ENCODE measurements at places on chromosomes 7 and 10. TPM values are rescaled to one million over a fixed set of nuclear protein-coding genes. Genes with fewer than 3 reads are reported as not detected.

GRCh38 chr7:24864214-24864817 lies 107.1 kb upstream of the GSDME start:
- peak overlapping the region; percentile 65 for H3K27ac ChIP-seq
- no peak overlapping the region for H3K4me3 ChIP-seq
- no peaks in the 10 kb centered on the region for H3K27me3 ChIP-seq
- peaks cover 54% of the 10 kb centered on the region for H3K4me1 ChIP-seq

- no peaks in the 10 kb centered on the region for H3K4me1 ChIP-seq
- no peaks in the 10 kb centered on the region for H3K36me3 ChIP-seq
- no peak overlapping the region for H3K4me3 ChIP-seq
- DNase-seq = no peak
Observed at GRCh38 chr10:53233749-53234148, 461.2 kb upstream of the MBL2 start.

The PALD1 gene
- 0.83 TPM for total RNA-seq

GRCh38 chr10:34999532-34999931 lies 90.6 kb downstream of the CUL2 start:
- no peak for DNase-seq
- H3K27me3 ChIP-seq = no peaks in the 10 kb centered on the region
- no peaks in the 10 kb centered on the region for H3K36me3 ChIP-seq
- H3K27ac ChIP-seq = no peak overlapping the region

DNA sequence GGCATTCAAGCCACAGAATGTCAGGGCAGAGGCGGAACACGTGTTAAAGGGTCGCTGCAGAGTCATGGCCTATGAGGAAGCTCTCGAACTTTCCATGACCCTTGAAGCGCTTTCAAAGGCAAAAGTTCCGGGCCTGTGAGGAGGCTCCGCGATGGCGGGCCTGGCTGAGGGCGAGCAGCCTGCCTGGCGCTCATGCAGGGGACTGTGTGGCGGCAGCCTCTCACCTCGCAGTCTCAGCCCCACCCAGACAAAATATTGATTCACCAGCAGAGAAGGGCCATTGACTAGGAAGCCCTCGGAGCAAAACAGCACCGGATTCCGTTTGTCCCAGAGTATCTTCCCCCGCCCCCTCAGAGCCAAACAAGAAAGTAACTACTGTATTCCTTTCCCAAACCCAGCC lies 12.8 kb upstream of the CNNM1 start:
- no peak for DNase-seq
- no peaks in the 10 kb centered on the region for H3K27me3 ChIP-seq
- no peak overlapping the region for H3K27ac ChIP-seq
- no peaks in the 10 kb centered on the region for H3K36me3 ChIP-seq
- H3K4me3 ChIP-seq = no peak overlapping the region
- no peaks in the 10 kb centered on the region for H3K4me1 ChIP-seq

The LRRD1 gene
- not detected for total RNA-seq

The SPOCK2 gene
- 139 TPM for total RNA-seq

The ADAM8 gene
- total RNA-seq = 133 TPM

The DIP2C gene
- total RNA-seq = 1.6 TPM

The TMEM236 gene
- 0.05 TPM for total RNA-seq

The CCDC136 gene
- total RNA-seq = 11.1 TPM

- no peaks in the 10 kb centered on the region for H3K27me3 ChIP-seq
- H3K4me1 ChIP-seq = no peaks in the 10 kb centered on the region
- no peaks in the 10 kb centered on the region for H3K36me3 ChIP-seq
- DNase-seq = no peak
Observed at GRCh38 chr7:63054191-63054661, 944.4 kb upstream of the ZNF722 start.

The CYP2E1 gene
- 0.52 TPM for total RNA-seq

The AKR1C4 gene
- total RNA-seq = not detected

The HHEX gene
- total RNA-seq = 0.16 TPM

The HOGA1 gene
- total RNA-seq = not detected

DNA sequence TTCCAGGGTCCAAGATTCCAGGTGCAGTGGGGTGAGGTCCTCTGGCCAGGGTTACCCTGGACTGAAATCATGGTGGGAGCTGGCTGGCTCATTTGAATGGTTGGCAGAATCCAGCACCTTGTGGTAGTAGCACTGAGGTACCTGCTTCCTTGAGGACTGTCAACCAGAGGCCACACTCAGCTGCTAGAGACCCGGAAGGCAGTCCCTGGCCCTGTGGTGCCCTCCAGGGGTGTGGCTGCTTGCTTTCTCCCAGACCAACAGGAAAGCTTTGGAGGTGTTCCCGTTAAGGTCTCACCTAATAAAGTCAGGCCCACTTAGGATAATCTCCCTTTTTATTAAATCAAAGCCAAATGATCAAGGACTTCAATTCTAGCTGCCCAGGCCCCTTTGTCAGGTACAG lies 107.7 kb upstream of the GDF10 start:
- peaks cover 2% of the 10 kb centered on the region for H3K27me3 ChIP-seq
- no peak for DNase-seq
- no peak overlapping the region for H3K4me3 ChIP-seq
- H3K4me1 ChIP-seq = peaks cover 10% of the 10 kb centered on the region

The MSRB2 gene
- total RNA-seq = 4.0 TPM

- H3K4me1 ChIP-seq = peaks cover 69% of the 10 kb centered on the region
- no peak overlapping the region for H3K4me3 ChIP-seq
- H3K27me3 ChIP-seq = no peaks in the 10 kb centered on the region
- no peak for DNase-seq
Observed at GRCh38 chr10:12709521-12709963, 292.0 kb downstream of the CCDC3 start.

The RAB19 gene
- total RNA-seq = 23.9 TPM

GRCh38 chr10:129396021-129396722 lies 70.9 kb upstream of the MGMT start:
- no peaks in the 10 kb centered on the region for H3K36me3 ChIP-seq
- H3K4me3 ChIP-seq = no peak overlapping the region
- H3K27ac ChIP-seq = no peak overlapping the region

DNA sequence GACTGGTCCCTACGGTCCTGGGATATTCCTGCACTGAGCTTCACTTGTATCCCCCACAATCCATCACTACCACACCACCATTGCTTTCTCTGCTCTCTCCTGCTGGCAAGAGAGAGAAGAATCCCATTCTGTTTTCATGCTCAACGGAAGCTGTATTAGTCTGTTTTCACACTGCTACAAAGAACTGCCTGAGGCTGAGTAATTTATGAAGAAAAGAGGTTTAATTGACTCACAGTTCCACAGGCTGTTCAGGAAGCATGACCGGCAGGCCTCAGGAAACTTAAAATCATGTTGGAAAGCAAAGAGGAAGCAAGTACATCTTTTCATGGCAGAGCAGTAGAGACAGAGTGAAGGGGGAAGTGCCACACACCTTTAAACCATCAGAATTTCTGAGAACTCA lies 260.4 kb upstream of the LYZL1 start:
- peaks cover 2% of the 10 kb centered on the region for H3K27me3 ChIP-seq
- H3K36me3 ChIP-seq = no peaks in the 10 kb centered on the region
- no peak overlapping the region for H3K4me3 ChIP-seq
- no peak overlapping the region for H3K27ac ChIP-seq

The CALN1 gene
- total RNA-seq = not detected

GRCh38 chr10:114931072-114931679 lies 6.8 kb upstream of the TRUB1 start:
- H3K27ac ChIP-seq = no peak overlapping the region
- H3K4me1 ChIP-seq = peaks cover 22% of the 10 kb centered on the region
- no peak for DNase-seq
- peaks cover 2% of the 10 kb centered on the region for H3K36me3 ChIP-seq
- no peak overlapping the region for H3K4me3 ChIP-seq
- peaks cover 2% of the 10 kb centered on the region for H3K27me3 ChIP-seq

The HOXA3 gene
- total RNA-seq = not detected

GRCh38 chr10:133042816-133043215 lies 44.9 kb upstream of the ADGRA1 start:
- no peaks in the 10 kb centered on the region for H3K36me3 ChIP-seq
- H3K27ac ChIP-seq = no peak overlapping the region
- no peak overlapping the region for H3K4me3 ChIP-seq

GRCh38 chr10:71409516-71410104 lies 12.9 kb downstream of the CDH23 start:
- no peak overlapping the region for H3K4me3 ChIP-seq
- no peaks in the 10 kb centered on the region for H3K4me1 ChIP-seq
- no peak for DNase-seq
- H3K27me3 ChIP-seq = peaks cover 18% of the 10 kb centered on the region

- peaks cover 2% of the 10 kb centered on the region for H3K27me3 ChIP-seq
- no peak overlapping the region for H3K27ac ChIP-seq
- no peak for DNase-seq
Observed at GRCh38 chr10:93352638-93353383, 129.3 kb downstream of the MYOF start.

The FFAR4 gene
- not detected for total RNA-seq

DNA sequence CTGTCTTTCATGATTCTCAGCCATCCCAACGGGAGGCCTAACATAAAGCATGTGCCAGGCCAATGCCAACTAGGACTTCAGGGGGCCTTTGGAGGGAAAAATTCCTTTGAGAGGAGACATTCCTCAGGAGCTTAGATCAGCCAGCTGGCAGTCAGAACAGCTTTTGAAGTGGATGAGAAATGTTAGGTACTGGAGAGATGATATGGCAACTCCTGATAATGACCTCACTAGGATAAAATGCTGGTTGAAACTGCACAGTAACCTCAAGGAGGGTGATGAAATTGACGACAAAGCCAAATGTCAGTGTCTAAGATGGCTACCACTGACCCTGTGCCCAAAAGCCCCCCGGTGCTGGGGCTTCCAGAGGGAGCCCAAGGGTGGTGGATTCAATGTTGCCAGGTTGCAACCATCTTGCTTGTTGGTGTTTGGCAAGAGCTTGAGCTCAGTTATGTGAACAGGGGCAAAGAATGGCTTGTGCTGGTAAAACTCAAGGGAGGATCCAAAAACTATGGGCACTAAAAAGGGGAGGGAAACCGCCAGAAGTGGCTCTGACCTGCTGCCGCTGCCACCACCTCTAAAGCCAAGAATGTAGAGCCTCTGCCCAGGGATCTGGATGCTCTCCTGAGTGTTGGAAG lies 121.2 kb downstream of the UBE2H start:
- H3K27ac ChIP-seq = no peak overlapping the region
- H3K4me1 ChIP-seq = peaks cover 14% of the 10 kb centered on the region
- no peaks in the 10 kb centered on the region for H3K27me3 ChIP-seq
- no peak overlapping the region for H3K4me3 ChIP-seq
- peaks cover 9% of the 10 kb centered on the region for H3K36me3 ChIP-seq
- DNase-seq = no peak

- DNase-seq = no peak
- H3K27me3 ChIP-seq = peaks cover 2% of the 10 kb centered on the region
- H3K27ac ChIP-seq = no peak overlapping the region
- H3K4me3 ChIP-seq = no peak overlapping the region
- no peaks in the 10 kb centered on the region for H3K4me1 ChIP-seq
Observed at GRCh38 chr7:154783281-154783909, 219.5 kb downstream of the PAXIP1 start.

DNA sequence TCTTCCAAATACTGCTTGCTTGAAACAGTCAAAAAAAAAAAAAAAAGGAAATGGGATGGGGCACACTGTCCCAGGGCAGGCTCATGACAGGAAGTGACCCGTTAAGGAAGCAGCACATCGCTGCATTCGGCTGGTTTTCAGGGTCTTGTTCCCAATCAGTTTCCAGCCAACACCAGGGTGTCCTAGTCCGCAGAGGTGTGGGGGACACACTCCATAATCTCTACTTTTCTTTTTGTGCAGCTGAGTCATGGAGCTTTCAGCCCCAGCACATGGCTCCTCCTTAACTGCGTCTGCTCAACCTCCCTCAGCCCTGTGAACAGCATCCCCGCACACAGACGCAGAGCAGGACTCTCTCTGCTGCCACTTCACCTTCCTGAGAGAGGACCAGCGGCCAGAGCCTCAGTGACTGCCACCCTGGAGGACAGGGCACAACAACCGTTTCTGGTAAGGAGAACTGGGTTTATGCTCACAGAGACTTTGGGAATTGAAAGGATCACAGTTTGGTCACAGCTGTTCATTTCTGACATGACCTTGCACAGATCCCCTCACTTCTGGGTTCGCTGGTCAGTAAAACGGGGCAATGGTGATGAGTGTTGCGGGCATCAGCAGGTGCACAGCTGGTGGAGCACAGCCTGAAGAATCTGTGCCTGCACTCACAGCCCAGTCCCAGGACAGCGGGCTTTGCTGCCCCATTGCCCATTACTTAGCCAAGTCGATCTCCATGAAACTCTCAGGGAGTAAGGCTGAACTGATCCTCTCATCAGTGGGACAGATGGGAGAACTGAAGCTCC lies at the start of gene GIMAP5:
Gene GIMAP5 (plus strand): TSS at position 154 of the 791 bp plus-strand sequence. CDS start 3,467 bp downstream, outside the sequence.
- H3K27ac ChIP-seq = peak within 1 kb of the TSS; percentile 99
- no peaks in the 10 kb centered on the region for H3K27me3 ChIP-seq
- H3K4me3 ChIP-seq = peak within 1 kb of the TSS; percentile 97
- H3K36me3 ChIP-seq = peaks cover 40% of the 10 kb centered on the region

- H3K4me1 ChIP-seq = no peaks in the 10 kb centered on the region
- no peak overlapping the region for H3K4me3 ChIP-seq
- H3K27ac ChIP-seq = no peak overlapping the region
- H3K36me3 ChIP-seq = no peaks in the 10 kb centered on the region
- no peak for DNase-seq
- peaks cover 10% of the 10 kb centered on the region for H3K27me3 ChIP-seq
Observed at GRCh38 chr7:284762-285722, 4.9 kb upstream of the FOXL3 start.

DNA sequence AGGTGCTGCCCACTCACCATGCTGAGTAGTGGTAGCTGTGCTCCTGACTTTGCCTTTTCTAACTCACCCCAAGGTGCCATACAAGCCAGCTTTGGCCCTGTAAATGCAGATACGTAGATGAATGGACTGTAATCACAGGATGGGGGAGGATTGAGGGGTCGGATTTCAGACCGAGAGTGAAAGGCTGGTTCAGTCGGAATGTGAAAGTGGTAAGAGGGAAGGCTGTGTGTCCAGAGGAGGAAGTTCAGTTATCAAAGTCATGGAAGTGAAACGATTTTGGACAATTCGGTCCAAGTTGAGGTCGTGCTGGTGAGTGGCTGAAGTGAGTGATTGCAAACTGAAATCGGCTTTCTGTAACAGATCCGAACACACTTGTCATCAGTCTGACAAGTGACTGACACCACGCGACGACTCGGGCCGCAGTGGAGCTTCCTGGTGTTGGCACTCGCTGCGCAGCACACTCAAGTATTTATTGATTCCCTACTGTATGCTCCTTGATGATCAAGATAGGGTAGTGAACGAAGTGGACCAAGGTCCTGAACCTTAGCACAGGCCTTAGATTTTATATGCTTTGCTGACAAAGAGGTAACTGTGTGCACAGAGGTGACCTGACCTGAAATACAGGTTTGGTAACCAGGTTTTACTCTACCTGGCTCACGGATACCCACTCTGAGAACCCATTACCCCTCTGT lies 10.5 kb downstream of the ZNF282 start:
- peak overlapping the region; percentile 7 for H3K27ac ChIP-seq
- peaks cover 45% of the 10 kb centered on the region for H3K4me1 ChIP-seq
- H3K36me3 ChIP-seq = peaks cover 65% of the 10 kb centered on the region

The HKDC1 gene
- total RNA-seq = 0.05 TPM

DNA sequence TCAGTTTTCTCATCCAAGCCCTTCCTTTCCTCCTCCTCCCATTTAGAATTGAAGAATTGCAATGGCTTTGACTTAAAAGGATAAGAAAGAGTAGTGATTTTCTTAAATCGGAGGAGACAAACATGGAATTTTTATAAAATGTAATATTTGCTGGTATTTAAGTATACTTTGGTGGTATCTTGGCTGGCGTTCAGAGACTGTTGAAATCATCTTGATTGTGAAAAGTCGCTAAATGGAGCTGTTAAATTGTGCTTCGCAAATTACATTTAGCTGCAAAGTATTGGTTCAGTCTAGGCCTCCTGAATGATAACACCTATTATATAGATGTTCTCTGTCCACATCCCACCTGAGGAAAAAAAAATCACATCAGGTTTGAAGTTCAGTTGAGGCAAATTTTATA lies 81.8 kb downstream of the ARID5B start:
- H3K36me3 ChIP-seq = peaks cover 57% of the 10 kb centered on the region
- no peaks in the 10 kb centered on the region for H3K27me3 ChIP-seq
- H3K4me3 ChIP-seq = no peak overlapping the region
- no peak overlapping the region for H3K27ac ChIP-seq
- peaks cover 78% of the 10 kb centered on the region for H3K4me1 ChIP-seq

Data from activated T-helper 1 cell treated with anti-CD3 and anti-CD28 coated beads, Interleukin-12 subunit alpha, Interleukin-12 subunit beta, Interleukin-2, Interleukin-4 antibody, amounts not matched to agents 30 ng/mL and 10 ng/mL and 1 ng/mL, durations not matched to agents 14 hours and 24 hours and 36 hours (primary cell).